SHP77 treated with DMSO at 0.1 percent for 48 hours (cell line): ENCODE measurements at places on chromosomes 2 and 18.

GRCh38 chr2:36493306-36493705, 104.7 kb downstream of the FEZ2 start:
- DNase-seq = no peak

DNA sequence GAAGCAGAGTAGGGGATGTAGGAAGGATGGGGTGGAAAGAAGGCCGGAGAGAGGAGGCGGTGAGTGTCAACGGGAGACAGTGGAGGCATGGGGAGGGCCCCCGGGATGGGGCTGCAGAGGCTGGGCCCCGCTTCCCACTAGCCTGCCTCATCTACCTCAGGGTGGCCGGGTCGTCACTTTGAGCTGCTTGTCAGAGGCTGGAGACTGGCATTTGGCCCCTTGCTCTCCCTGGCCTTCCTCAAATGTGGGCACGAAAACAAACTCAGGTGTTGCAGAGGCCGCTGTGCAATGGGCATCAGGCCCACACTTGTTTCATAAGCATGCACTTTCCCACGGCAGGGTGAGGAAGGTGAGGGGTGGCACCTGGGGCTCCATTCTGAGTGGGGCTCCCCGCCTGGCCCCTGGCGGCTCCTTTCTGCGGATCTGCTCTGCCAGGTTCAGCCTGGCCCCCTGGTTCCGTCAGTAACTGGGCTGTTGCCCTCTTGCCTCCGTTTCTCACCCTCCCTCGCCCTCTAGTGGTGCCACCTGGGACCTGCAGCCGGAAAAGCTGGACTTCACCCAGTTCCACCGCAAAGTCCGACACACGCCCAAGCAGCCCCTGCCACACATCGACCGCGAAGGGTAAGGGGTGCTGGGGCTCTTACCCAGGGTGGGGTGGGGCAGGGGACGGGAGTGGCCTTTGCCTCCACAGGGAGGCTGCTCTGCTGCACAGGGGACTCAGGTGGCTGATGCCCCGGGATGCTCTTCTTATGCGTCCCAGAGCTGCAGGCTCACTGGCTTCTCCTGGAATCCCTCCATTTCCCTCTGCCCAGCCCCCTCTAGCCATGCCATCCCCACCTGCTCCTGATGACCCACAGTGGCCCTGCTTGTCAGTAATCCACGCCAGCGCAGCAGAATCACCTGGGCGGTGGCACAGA, 125.4 kb downstream of the CTIF start:
- DNase-seq = no peak

DNA sequence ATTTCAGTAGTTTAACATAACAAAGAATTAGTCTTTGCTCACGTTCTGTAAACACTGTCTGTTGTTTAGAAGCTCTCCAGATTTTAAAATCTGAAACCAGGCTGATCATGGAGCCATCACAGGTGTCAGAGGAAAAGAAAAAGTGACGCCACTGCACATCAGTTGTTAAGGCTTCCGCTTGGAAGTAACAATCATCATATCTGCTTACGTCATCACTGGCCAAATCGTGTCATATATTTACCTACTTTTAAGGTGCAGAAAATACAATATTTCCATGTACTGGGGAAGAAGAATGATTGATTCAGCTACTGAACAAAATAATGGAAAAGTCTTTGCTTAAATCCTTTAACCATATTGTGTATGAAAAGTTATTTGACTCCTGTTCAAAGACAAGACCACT, 382.6 kb upstream of the MC4R start:
- DNase-seq = no peak

- no peak for DNase-seq
Measured at GRCh38 chr2:151777487-151777886, 43.2 kb upstream of the NEB start.

DNA sequence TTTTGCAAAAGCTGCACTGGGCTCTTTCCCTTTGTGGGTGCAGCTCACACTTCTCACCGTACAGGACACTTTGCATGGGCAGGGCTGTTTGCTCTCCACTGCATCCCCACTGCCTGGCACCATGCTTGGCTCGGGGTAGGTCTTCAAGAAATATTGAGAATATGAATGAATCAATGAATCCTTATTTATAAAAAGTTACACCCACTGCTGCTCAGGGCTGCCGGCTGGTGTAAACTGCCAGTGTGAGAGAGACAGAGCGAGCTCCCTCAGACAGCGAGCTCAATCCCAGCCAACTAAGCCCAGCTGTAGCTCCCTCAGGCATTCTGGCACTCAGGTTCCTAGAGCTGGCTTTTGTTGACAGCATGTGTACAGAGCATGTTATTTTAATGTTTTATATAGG, 3.4 kb downstream of the TMEM185B start:
- no peak for DNase-seq

DNA sequence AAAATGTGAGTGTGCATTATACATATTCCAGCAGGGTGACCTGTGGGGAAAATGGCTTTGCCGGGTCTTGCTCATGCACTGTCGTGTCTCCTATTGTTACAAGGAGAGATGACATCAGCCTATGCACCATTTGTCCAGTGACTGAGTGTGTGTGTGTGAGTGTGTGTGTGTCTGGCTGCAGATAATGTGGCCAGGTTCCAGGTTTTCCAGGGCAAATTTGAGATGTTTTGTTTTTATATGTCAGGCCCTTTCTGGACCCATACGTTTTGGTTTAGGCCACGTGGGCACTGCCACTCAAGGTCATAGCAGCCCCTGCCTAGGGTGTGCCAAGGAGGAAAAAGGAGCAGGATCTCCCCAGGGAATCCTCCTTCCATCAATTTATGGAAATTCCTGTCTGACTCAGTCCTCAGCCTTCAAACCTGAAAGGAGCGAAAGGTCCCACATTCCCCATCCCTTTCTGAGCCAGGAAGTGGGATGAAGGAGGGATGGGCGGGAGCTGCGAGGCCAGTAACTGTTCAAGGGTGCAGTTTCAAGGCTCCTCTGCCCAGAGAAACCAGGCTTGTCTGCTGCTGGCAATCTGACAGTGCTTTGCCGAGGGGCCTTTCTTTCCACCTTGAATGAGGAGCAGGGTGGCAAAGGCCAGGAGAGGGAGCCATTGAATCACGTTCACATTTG, 93.0 kb upstream of the SMAD2 start:
- DNase-seq = peak; percentile 73

GRCh38 chr2:137677466-137677865, 286.8 kb upstream of the HNMT start:
- no peak for DNase-seq

- DNase-seq = no peak
Measured at GRCh38 chr2:81523344-81523743, 1218.8 kb upstream of the LRRTM1 start.

DNA sequence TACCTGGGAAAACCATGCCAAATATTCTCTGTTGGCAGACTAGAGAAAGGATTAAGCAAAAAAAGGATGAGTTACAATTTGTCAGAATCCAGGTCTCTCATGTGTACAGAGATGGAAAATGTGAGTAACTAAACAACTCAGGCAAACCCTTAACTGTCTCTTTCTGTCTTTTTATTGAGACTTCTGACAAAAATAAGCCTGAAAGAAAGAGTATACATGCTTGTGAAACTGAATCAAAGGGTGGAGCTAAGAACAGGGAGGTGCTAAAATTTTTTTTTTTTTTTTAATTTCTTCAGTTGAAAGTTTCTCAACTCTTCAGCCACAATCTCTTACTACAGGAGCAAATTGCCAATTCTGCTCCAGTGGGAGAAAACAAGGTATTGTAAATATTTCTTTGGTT, at the start of gene SERPINB10:
SERPINB10 (plus strand) TSS at position 295 of the 400 bp plus-strand sequence. CDS start 7,553 bp downstream, outside the sequence.
- no peak for DNase-seq

GRCh38 chr2:183035298-183035953, 2.8 kb downstream of the NCKAP1 start:
- no peak for DNase-seq

DNA sequence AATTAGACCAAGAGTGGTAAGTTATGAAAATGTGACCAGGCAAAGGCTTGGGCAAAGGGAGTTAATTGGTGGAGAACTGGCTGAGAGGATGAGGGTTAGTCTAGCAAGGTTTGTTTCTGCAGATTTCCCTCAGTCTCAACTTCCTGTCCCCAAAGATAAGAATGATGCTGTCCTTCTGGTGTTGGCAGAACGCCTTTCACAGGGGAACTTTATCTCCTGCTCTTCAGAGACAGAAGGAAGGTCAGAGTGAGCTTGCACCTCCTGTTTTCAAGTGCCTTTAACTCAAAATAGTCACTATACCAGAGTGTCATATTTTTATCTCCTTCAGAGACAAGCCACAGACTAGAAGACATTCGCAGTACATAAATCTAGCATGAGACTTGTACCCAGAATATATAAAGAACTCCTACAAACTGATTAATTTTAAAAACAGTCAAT, 95.7 kb downstream of the TEX51 start:
- DNase-seq = no peak

- no peak for DNase-seq
Measured at GRCh38 chr2:70385966-70386595, 84.2 kb upstream of the FAM136A start.

- DNase-seq = no peak
Measured at GRCh38 chr18:24319757-24320156, 77.9 kb downstream of the OSBPL1A start.

- DNase-seq = no peak
Measured at GRCh38 chr2:232422051-232422450, 15.4 kb downstream of the ALPG start.

DNA sequence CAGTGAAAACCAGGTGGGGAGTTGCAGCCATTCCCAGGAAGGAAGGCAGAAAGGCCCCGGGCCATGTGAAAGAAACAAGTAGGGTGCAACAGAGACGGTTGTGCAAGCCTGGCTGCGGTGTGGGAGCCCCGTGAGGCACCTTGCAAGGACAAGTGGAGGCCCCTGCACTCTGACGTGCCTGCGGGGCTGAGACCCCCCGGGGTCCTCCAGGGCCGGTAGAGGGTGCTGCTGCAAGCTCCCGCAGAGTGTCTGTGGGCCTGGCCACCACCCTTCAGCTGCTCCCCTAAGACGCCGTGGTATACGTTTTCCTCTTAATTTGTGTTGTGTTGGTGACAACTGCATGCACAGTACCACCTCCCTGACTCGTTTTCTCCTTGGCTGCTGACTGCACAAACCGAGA, 27.4 kb upstream of the MC5R start:
- no peak for DNase-seq

DNA sequence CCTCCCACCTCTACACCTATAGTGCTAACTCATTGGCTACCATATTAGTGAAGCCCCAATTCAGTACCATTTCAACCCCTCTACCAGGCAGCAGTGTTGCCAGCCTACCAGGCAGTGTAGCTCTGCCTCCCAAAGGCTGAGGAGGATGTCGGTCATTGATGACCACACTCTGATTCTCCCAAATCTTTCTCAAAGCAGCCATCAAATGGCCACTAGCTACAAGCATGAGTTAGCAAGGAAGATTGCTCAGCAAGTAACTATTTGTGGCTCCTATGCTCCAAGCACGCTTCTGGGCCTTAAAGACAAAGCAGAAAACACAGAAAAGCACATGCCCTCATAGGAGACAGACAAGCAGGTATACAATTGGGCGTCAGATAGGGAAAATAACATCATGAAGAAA, 42.7 kb upstream of the AFF3 start:
- no peak for DNase-seq

DNA sequence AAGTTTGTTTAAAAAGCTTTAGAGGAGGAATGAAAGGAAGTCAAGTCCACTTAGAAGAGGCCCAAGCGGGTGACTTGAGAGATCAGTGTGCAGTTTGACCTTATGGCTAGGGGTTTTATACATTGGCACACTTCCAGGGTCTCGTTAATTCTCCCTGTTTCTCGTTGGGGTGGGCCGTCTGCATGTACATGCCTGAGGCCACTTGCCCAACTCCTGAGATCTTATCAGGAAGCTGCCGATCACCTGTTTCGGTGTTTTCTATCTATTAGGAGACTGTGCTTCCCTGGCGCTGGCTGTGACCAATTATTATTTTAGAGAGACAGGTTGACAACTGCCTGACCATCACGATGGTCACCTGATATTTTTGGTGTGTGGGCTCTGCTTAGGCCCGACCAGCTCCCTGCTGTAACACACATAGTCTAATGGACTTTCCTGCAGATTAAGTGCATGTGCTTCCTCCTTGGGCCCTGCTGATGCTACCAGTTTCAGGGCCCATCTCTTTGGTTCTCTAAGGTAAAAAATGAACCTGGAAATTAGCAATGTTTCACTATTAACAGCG, 31.0 kb upstream of the MSH6 start:
- DNase-seq = no peak

- DNase-seq = no peak
Measured at GRCh38 chr2:240628507-240628807, 3.2 kb downstream of the GPR35 start.

DNA sequence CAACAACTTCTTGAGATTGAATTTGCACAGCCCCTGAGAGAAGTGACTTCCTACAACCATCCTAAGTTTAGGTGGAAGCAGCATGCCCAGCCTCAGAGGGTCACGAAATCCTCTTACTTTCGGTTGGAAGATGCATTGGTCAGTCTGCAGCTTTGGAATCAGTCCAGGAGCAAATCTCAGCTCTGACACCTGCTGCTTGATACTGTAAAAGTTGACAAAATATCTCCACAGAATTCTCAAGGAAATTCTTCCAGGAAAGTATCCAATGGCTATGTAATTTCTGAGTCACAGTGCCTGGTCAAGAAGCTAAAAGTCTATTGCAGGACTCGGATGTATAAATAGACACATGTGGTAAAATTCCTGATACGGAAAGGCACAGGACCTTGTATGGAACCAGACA, 414.5 kb upstream of the GYPC start:
- DNase-seq = no peak
